GM06990 (cell line): ENCODE measurements at places on chromosomes 11 and 22.
A peak's percentile ranks its signal among the peaks of the same experiment; 100 is the strongest.

- DNase-seq: no peak
Observed at GRCh38 chr11:1530686-1531448, 41.2 kb downstream of the DUSP8 start.

DNA sequence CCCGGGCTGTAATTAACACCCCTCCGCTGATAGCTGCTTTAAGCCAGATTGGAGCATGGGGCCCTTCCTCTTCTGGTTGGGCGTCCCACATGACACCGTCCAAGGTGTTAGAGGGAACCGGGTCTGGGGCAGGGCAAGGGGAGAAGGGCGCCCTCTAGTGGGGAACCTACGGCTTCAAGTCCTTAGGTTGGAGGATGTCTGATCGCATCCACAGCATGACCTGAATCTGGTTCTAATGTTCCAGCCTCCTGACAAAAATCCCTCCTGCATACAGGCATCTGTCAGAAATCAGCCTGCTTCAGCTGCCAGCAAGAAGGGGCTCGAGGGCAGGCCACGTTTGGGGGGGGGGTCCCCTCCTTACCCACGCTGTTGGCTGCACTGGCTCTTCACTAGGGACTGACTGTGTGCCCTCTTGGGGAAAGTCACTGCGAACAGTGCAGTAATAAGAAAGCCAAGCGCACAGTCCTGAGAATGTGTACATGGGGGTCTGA is 94.2 kb upstream of the TBCEL start:
- peak; percentile 40 for DNase-seq

DNA sequence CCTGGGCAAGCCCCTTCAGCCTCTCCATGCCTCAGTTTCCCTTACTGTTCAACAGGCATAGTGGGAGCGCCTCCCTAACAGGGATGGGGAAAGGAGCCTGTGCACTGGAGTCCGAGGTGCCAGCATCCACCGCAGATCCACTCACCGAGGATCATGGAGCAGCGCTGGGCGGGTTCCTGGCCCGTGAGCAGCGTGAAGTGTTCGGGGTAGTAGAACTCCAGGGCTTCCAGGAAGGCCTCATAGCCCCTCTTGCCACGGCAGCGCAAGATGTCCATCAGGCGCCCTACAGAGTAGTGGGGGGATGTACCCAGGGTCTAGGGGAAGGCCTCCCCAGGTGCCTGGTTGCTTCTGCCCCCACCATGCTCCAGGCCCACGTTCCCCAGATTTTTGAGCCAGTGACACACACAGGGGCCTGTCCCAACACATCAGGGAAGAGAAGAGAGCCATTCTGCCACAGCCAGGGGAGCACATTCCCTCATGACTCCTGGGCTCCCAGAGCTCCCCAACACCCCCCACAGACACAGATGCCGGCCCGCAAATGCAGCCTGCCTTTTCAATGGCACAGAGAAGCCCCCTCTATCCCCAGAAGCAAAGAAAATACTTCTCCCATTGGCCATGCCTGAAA is 1.3 kb downstream of the CARD10 start:
- no peak for DNase-seq

DNA sequence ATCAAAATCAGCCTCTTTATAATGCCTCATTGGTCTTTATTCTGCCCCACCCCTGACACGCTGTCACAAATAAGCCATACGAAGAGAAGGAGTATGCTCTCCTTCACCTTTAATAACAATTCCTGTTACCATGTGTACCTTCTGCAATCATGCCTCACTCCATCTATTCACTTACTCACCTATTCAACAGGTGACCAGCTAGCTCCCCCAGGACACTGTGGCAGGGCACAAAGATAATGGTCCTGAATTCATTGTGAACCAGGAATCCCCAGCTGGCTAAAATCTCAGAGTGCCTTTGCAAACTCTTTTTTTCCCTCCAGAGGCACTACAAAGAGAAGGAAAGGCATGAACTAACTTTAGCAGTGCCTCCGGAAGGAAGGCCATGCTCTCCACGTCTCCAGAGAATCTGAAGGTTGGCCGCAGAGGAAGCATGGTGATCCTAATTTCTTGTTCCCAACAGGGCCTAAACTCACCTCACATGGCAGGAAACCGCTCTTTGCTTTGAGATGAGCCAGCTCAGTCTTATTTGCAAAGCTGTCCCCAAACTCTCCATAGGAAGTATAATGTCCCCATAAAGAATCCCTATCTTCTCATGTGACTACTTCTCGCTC is 590.3 kb downstream of the BUD13 start:
- DNase-seq: no peak

DNA sequence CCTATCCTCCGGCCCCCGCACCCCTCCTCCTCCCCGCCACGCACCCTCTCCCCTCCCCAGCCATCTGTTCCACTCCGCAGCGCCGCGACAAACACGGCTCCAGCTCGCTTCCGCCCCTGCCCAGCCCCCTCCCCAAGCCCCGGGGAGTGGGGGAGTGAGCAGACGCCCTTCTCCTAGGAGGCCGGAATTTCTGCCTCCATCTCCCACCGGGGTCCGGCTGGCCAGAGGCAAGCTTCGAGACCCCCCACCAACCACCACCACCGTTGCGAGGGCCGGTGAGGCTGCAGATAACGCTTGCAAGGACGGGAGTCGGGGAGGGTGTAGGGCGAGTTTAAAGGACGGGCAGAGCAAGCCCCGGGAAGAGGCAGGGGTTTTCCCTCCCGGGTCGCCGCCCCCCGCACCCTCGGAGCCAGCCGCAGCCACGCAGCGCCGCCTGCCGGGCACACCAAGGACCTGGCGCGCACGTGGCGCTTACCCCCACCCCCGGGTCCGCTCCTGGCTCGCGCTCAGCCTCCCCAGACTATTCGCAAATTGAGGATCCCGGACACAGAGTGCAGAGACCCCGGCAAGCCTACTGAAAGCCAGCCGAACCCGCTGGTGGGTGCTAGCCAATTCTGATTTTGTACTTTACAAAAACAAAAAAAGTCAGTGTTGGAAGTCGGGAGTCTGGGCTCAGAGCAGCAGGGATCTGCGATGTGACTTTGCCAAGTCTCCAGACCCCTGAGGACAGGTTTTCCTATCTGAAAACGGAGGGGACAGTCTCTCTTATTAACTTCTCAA is 22.6 kb downstream of the RTN4RL2 start:
- DNase-seq: peak; percentile 70

DNA sequence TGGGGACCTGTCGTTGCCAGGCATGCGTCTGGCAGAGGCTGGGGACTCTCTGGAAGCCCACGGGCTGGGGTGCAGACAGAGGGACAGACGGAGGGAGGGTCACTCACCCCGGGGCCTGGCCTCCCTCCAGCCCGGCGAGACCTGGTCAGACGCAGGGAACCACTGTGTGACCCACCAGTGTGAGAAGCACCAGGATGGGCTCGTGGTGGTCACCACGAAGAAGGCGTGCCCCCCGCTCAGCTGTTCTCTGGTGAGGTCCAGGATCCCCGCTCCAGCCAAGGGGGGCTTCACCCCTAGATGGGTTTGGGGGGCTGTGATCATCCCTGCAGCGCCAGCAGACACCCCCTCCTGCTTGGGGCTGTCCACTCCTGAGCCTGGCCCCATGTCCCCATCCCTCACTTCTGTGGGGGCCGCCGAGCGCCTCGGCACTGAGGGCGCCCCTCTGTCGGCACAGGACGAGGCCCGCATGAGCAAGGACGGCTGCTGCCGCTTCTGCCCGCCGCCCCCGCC is 23.6 kb upstream of the MUC5B start:
- peak; percentile 6 for DNase-seq

- no peak for DNase-seq
Observed at GRCh38 chr11:67060111-67060522, 3.5 kb downstream of the RHOD start.

- DNase-seq: no peak
Observed at GRCh38 chr11:30452114-30452513, 129.2 kb downstream of the ARL14EP start.

DNA sequence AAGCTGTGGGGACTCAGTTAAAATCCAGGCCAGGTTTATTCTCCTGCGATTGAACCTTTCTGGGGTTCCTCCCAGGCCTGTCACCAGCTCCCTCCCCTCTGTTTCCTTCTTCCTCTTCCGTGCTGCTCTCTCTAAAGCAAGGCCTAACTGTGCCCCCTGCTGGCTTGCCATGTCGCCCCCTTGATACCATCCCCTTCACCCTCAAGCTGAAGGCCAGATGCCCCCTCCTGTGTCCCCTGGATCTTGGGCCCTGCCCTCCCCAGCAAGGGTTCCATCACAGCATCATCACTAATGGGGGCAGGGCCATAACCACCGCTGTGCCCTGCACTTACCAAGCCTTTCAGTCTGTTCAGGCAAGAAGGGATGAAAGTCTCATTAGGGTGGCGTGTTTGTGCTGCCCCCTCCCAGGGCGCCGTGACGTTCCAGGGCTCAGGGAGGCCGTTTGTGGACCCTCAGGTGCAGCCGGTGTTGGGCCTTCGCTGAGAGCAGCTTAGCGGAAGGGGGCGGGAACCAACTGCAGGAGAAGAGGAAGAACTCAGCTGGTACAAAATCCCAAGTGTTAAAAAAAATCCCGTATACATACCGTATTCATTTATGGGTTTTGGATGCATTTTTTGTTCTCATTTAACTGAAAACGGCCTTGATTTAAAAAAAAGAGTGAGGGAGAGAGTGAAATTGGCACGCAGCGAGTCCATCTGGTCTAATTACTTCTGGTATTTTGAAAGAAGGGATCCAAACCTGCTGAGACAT is 69.9 kb downstream of the MPPED1 start:
- no peak for DNase-seq

GRCh38 chr11:105092256-105093239 is 47.0 kb downstream of the CARD18 start:
- DNase-seq: no peak
